ENCODE measurements at places on chromosomes 12 and 14.

- no peak for DNase-seq
Measured at GRCh38 chr12:26273811-26274210, 78.4 kb downstream of the SSPN start.

DNA sequence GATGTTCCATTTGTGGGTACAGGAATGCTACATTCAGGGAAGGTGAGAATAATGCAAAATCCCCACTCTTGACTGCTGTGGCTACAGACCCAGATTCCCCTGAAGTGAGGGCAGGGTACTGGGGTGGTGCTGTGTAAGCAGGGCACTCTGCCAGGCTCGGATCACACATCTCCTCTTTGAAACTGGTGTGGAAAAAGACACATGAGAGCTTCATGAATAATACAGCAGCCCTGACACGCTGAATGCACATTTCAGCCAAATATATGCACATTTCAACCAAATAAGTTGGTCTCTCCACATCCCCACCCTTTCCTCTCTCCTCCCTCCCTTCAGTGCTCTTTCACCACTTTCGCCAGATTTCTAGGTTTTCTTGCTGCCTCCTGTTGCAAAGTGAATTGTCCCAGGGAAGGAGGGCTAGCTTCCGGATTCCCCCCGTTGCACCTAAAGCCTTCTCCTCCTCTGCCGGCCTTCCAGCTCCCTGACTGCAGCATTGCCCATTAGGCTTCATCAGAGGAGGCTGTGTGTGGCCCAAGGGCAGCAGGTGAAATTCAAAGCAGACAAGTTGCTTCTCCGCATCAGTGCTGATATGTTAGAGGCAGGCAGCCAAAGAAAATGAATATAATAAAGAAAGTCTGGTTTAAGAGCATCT, 118.2 kb upstream of the TMCC3 start:
- DNase-seq: no peak

DNA sequence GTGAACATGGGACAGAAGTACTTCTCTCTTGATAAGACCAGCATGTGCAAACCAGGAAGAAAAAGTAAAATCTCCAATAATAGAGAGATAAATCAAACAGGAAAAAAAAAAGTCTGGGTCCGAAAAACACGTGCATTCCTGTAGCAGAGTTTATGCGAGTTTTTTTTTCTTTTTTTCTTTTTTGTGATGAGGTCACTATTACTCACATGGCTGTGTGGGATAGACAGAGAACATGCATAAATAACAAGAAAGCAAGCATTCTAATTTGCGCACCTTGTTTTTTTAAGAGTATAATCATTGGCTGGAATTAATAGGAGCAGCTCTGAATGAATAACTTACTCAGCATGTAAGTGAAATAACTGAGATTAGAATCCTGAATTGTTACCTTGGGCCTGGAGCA, 91.9 kb upstream of the CPM start:
- no peak for DNase-seq

GRCh38 chr14:61712137-61712536, 16.8 kb downstream of the HIF1A start:
- no peak for DNase-seq

DNA sequence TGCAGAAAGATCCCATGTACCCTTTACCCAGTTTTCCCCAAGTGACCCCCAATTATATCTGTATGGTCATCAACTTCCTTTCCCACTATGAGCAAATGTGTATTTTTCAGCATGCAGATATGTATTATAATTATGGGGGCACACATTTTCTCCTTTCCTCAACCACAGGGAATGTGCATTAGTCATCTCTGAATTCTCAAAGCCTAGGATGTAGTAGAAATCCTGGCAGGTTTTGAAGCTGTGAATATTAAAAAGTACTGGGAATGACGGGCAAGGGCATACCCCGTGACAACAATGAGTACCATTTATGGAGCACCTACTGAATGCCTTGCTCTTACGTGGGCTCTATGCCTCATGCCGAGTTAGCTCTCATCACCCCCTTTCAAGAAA, 71.5 kb downstream of the VWF start:
- no peak for DNase-seq

- DNase-seq: no peak
Measured at GRCh38 chr12:48969833-48970701, 1.5 kb downstream of the WNT10B start.

DNA sequence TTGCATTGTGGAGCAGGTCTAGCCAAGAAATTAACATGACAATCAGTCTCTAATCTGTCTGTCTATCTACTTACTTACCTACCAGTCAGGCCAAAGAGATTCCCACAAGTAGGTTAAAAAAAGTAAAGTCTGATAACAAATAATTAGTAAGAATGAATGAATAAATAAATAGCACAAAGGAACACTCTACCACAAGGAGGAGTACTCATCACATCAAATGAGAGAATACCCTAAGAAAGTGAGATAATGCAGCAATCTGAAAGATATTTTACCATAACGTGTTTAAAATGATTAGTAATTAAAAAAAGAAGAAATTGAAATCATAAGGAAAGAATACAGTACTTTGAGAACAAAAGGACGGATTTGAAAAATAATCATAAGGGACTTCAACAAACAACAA, 187.2 kb downstream of the SYNE2 start:
- DNase-seq: no peak

GRCh38 chr14:98513558-98513957, 758.4 kb downstream of the BCL11B start:
- no peak for DNase-seq

DNA sequence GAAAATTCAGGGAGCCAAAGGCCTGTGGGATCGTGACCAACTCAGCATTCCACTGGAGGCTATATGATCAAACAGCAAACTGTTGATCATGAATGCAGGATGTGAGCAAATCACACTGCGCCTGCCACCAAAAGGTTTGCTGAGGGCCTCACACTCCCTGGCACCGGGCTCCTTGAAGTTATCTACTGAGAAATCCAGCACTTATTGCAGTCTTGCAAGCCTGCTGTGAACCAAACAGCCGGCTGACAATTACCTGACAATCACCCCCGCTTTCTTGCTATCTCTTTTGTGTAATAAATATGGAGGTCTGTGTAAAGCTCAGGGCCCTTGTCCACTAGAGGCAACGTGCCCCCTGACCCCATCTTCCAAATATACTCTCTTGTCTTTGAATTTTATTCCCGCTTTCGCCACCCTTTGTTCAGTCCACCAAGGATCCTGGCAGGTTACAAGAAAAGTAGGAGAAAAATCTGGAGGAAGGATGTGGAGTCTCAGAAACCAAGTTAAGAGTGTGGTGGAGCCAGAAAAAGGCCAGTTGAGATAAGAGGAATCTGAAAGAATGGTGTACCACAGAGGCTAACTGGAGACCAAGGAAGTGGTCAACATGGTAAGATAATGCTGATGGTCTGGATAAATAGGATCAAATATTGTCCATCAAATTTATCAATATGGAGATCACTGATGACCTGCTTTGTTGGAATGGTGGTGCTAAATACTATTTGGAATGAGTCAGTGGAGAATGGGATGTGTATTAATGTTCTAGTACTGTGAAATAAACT, 229.2 kb downstream of the ALX1 start:
- no peak for DNase-seq
